Progenitor cell of endocrine pancreas (in vitro differentiated cells): ENCODE measurements at places on chromosomes 2 and 18. TPM values are rescaled to one million over a fixed set of nuclear protein-coding genes. Genes with fewer than 3 reads are reported as not detected.

CROCC2 gene
- 0.36 and 0.40 TPM in 2 replicates for total RNA-seq

TCF23 gene
- total RNA-seq, result not detected in 2 replicates

PLCD4 gene
- total RNA-seq, result 0.38 and 0.62 TPM in 2 replicates

TUBA3E gene
- not detected in 2 replicates for total RNA-seq

BOLL gene
- 0.22 and 0.51 TPM in 2 replicates for total RNA-seq

DOK1 gene
- total RNA-seq, result 18.5 and 20.9 TPM in 2 replicates

CRACDL gene
- 1.6 and 2.1 TPM in 2 replicates for total RNA-seq

DSG1 gene
- total RNA-seq, result not detected in 2 replicates

NGEF gene
- total RNA-seq, result 0.71 and 1.2 TPM in 2 replicates

IL36RN gene
- 0.13 TPM in 1 of 2 replicates, not detected in the other for total RNA-seq

MALL gene
- 6.9 TPM in 2 replicates for total RNA-seq
